ENCODE measurements at places on chromosomes 3 and 15.
A peak's percentile ranks its signal among the peaks of the same experiment; 100 is the strongest.

DNA sequence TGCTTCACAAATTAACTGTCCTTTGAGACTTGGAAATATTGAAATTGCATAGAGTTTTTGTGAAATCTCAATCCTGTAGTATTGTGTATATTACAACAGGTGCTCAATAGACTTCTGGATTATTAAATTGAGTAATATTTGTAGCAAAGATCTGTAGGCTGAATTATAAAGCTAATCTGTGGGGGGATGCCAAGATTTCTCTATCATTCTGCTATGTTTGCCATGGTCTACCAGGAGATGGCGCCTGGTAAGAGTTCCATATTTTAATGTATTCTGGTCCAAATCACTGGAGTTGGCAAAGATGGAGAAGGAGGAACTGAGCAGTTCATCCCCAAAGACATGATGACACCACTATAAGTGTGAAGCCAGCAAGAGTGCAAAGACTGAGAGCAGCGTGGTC lies 340.9 kb upstream of the TPRG1 start:
- DNase-seq, result peak; percentile 70

GRCh38 chr15:27124287-27124871 lies 153.4 kb downstream of the GABRG3 start:
- no peak for DNase-seq

DNA sequence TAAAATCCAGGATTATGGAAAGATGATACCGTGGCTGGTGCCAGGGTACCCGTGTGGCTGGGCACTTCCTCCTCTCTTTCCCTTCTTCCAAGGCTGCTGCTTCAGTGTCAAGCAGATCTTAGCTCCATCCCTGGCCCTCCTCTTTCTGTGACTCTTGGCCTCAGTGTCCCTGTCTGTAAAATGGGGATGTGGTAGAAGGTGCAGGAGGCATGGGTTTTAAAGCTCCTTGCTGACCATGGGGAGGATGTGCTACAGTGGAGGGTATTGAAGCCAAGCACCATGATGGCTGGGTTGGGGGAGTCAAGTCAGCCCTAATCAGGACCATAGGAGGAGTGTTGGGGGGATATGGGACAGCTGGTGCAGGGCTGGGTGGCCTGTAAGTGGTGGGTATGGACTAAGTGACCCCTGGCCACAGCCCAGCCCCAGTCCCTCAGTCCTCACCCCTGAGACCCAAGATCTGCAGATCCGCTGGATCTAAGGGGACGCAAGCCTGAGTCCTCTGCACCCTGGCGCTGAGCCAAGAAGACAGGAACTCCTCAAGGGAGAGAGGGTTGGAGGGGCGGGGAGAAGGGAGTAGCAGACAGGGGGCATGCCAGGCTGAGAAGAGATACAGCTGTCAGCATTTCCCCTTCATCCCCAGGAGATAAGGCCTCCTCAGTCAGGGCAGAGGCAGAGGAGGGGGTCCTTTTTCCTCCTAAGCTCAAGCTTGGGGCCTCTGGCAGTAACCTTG lies 12.0 kb downstream of the PTH1R start:
- DNase-seq, result no peak

- no peak for DNase-seq
Measured at GRCh38 chr3:160607826-160608225, 42.5 kb upstream of the KPNA4 start.

DNA sequence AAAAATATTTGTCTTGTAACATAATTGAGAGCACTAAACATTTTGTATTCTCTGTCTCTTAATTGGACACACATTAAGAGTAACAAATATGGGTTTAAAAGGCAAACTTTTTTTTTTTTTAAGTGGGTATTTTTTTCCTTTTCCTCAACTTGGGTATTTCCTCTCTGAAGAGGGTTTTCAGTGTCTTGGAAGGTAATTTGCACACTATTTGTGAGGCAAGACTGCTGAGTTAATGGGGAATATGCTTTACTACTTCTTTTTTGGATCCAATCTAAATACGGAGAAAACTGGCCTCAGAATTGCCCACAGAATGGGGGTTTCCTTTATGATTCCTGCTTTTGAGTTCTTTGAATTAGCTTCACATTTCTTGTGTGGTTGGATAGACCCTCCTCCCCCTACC lies 105.2 kb downstream of the FNDC3B start:
- peak; percentile 81 for DNase-seq

DNA sequence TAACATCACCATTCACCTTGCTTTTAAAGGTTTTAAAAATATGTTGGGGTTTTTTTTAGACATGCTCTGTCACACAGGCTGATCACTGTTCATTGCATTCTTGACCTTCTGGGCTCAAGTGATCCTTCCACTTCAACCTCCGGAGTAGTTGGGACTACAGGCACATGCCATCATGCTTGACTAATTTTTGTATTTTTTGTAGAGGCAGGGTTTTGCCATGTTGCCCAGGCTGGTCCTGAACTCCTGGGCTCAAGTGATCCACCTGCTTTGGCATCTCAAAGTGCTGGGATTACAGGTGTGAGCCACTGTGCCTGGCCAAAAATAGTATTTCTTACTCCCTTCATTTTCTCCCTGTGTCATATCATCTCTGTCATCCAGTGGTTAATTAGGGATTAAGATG lies 101.4 kb downstream of the PIK3R4 start:
- DNase-seq, result no peak

GRCh38 chr3:50533316-50533715 lies 29.9 kb upstream of the CACNA2D2 start:
- DNase-seq, result no peak

- DNase-seq, result no peak
Measured at GRCh38 chr15:59746777-59747176, 57.7 kb upstream of the BNIP2 start.

GRCh38 chr15:74062671-74063070 lies 19.7 kb downstream of the GOLGA6A start:
- no peak for DNase-seq

- DNase-seq, result peak; percentile 69
Measured at GRCh38 chr3:129824926-129825541, 68.5 kb downstream of the TMCC1 start.

Measured in suppressor macrophage treated with lipopolysaccharide for 1 hour (primary cell).